ENCODE measurements at places on chromosomes 2 and 18.
A peak's percentile ranks its signal among the peaks of the same experiment; 100 is the strongest.

DNA sequence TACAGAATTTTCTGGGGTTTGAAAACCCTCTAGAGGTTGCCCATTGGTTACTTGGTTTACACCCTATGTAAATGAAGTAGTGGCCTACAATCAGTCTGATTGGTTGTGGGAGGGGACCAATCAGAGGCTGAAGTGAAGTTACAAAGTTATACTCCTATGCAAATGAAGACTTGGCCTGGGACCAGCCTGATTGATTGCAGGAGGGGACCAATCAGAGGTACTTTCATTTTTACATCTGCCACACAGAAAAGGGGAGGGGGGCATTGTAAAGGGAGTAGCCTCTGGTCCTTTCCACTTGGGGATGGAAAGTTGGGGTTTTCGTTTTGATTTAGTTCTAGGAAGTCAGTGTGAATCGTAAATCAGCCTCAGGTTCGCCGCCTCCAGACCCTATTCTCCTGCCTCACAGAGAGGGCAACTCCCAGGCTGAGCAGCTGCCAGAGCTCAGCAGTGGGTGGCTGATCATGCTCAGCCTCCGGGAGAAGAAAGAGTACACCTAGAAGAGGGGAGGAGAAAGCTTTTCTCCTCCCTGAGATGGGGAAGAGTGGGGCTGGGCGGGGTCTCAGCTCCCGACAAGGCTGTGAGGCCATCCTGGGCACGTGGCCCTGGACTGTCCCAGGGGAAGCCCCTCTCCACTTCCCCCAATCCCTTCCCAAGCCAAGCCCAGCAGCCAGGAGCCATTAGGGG lies 372.5 kb downstream of the GALR1 start:
- DNase-seq = no peak

DNA sequence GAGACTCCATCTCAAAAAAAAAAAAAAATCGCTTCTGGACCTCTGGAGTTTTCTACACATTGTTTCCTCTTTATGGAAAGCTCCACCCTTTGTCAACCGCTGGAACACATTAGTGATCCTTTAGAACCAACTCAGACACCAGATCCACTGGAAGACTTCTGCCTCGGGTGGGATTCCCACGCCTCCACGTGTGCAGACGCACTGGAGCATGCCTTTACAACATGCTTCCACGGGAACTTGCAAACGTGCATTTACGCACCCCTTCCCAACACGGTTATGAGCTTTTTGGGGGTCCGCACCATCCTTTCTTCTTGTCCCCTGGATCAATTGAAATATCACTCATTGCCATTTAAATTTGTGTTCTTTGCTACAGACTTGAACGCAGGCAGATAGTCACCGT lies 5.1 kb downstream of the CYS1 start:
- DNase-seq = no peak

DNA sequence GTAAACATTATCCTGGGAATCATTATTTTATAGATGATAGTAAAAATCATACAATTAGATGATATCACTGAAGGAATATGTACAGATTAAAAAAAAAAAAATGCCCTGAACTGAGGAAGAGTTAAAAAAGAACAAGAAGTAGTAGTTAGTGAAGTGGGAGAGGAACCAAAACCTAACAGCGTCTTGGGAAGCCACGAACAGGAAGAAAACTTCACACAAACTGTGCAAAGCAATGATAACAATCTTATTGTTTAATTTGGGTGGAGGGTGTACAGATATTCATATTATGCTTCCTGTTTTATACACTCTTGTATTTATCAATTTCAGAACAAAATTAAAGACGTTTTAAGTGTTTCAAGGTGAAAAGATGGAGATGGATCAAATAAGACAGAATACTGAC lies 3.5 kb downstream of the HEATR5B start:
- no peak for DNase-seq

DNA sequence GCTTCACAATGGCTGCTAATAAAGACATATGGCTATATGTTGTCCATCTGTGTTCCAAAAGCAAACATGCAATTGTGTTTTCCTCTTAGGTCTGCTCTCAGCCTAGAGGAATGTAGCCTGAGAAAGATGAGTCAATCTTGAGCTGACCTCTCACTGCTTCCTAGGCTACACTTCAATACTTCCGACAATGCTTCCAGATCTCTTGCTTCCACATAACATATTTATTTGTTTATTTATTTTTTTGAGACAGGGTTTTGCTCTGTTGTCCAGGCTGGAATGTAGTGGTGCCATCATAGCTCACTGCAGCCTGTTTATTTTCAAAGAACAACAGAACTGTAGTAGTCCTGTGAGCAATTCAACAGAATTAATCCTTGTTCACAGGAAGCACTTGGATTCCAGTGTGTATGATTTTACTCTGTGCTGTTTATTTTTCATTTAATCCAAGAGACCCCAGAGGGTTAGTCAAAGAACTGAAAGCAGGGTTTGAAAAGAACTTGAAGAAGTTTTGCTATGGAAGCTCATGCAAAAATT lies 437.9 kb downstream of the TXNL1 start:
- no peak for DNase-seq

- no peak for DNase-seq
These were observed 132.0 kb downstream of the SH3BP4 start for GRCh38 chr2:235083822-235084221.

DNA sequence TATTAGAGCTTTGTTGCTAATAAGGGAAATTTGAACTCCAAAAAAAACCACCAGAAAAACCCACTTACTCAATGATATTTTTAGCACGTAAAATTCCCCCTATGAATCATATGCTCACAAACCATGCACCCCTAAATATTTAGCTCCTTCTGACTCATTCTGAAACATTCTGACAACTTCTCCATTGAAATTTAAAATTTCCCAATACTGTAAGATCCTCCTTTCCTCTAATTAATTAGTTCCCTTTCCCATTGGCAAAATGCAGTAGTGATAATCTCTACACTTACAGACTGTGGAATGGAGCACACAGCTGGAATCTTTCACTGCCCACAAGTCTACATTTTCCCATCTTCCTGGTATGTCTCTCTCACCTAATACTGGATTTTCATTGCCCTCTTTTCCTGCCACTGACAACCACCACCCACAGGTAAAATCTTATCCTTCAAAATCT lies 215.8 kb upstream of the ACVR2A start:
- DNase-seq = no peak

DNA sequence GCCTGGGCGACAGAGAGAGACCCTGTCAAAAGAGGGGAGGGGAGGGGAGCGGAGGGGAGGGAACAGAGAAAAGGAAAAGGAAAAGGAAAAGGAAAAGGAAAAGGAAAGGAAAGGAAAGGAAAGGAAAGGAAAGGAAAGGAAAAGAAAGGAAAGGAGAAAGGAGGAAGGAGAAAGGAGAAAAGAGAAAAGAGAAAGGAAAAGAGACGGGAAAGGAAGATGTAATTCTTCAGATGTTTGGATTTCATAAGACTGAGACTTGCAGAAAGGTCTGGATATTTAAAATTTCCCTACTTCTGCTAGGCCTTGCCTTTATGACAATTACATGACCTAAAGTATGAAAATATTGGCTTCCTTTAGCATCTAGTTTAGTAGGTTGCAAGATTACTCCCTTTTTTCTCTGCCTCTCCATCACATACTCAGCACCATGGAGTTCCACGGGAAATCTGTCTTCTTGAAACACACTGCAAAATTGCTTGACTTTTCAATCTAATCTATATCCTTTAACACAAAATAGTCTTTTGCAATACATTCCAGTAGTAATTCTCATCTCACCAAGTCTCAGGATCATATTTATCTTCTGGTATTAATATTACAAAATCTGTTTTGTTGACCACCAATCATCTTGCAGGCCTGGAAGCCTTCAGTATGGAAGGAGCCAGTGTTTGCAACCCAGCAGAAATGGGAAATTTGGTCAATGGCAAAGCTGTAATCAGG lies 383.5 kb downstream of the ZEB2 start:
- DNase-seq = no peak

GRCh38 chr2:6999211-6999877 lies 82.1 kb downstream of the RNF144A start:
- DNase-seq = no peak

GRCh38 chr18:36547544-36547943 lies 250.0 kb downstream of the FHOD3 start:
- DNase-seq = no peak

DNA sequence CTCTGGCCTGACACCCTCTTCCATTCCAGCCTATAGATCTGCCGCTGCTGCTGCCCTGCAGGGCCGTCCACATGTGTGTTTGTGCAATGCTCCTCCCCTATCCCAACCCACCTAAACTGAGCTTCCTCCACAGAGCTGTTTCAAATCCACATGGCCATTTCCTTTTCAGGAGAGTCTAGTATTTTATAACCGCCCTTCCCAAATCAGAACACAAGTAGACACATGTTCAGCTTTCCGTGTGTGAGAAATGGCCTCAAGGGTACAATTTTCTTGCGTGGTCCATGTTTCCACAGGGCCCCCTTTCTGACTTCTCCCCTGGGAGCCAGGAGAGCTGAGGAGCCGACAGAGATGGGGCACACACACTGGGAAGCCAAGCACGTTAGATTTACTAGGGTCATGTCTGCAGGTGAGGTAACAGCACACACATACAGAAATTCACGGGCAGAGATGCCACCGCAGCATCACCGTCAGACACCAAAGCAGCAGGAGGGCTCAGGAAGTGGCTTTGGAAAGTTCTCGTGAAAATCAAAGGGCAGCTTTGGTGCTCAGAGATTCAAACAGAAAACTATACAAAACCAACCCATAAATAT lies 102.9 kb upstream of the TGFA start:
- DNase-seq = no peak

DNA sequence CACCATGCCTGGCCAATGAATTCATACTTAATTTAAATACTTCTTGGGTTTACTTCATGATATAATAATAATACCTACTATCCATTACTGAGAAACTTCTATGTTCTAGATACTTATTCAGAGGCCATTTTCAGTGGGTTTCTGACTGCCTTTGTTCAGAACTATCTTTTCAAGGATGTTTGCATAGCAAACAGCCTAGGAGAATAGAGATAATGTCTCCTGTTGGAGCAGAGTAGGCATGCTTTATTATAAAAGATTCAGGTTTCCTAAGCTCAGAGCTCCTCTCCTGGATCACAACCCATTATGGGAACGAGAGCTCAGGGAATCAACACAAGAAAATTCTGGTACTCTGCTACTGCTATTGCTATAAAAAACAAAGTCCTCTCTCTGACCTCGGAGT lies 11.1 kb downstream of the FASTKD1 start:
- DNase-seq = no peak

DNA sequence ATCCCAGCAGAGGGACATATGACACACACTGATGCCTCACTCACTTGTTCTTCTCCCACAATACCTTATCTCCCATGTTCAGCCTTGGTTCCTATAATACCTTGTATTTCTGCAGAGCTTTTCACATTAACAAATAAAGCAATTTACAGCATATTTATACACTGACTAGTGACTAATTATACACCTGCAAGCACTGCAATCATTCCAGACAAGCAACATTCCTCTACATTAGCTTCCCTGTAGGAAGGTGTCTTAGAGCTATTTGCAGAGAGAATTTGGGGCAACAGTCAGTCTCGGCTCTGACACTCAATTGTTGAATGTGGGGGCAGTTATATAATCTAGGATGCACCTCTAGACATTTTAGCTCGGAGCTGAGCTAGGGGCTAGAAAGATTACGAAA lies 9.5 kb upstream of the INSIG2 start:
- DNase-seq = no peak

- no peak for DNase-seq
These were observed 1.7 kb downstream of the CFAP221 start for GRCh38 chr2:119545754-119546446.

GRCh38 chr2:219727771-219728429 lies 100.5 kb downstream of the SLC4A3 start:
- no peak for DNase-seq

GRCh38 chr2:236847023-236847422 lies 238.7 kb upstream of the COPS8 start:
- DNase-seq = no peak

- DNase-seq = peak; percentile 44
These were observed 60.4 kb downstream of the FAM161A start for GRCh38 chr2:61793389-61793836.

- DNase-seq = no peak
These were observed 4.6 kb downstream of the BCL11A start for GRCh38 chr2:60548845-60549237.

GRCh38 chr2:195482010-195482409 lies 175.0 kb upstream of the SLC39A10 start:
- DNase-seq = no peak

- DNase-seq = no peak
These were observed 23.5 kb downstream of the SLC4A1AP start for GRCh38 chr2:27687232-27687631.

- DNase-seq = no peak
These were observed 466.0 kb upstream of the TNP1 start for GRCh38 chr2:217325816-217326215.

- DNase-seq = no peak
These were observed 93.9 kb upstream of the RAB12 start for GRCh38 chr18:8515142-8515865.

DNA sequence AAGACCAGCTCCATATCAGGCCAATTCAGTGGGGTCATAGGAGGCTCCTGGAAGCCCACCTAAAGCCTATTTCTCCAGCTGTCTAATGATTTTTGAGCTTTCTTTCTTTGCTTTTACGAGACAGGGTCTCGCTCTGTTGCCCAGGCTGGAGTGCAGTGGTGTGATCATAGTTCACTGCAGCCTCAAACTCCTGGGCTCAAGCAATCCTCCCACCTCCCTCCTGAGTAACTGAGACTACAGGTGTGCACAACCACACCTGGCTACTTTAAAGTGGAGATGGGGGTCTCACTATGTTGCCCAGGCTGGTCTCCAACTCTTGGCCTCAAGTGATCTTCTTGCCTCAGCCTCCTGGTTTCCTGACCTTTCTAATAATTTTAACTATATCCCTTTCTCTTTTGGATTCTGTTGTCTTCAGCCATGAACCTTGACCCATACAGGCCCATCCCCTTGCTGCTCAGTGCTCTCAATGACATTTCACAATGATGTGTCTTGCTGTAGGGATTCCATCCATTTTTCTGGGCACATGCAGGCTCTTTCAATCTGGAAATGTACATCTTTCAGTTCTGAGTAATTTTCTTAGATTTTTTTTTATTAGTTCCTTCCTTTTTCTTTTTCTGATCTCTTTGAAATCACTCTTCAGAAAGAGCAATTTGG lies 29.7 kb downstream of the GNLY start:
- DNase-seq = no peak
